Ureter (tissue), 1 donor: ENCODE measurements at places on chromosomes 4 and X. TPM values are rescaled to one million over a fixed set of nuclear protein-coding genes. Genes with fewer than 3 reads are reported as not detected.

PPARGC1A gene
- total RNA-seq, result 13.3 TPM

PCDH10 gene
- 12.1 TPM for total RNA-seq

AWAT1 gene
- not detected for total RNA-seq

GRCh38 chr4:76804096-76804495 is 93.8 kb downstream of the SOWAHB start:
- DNase-seq, result no peak

DNA sequence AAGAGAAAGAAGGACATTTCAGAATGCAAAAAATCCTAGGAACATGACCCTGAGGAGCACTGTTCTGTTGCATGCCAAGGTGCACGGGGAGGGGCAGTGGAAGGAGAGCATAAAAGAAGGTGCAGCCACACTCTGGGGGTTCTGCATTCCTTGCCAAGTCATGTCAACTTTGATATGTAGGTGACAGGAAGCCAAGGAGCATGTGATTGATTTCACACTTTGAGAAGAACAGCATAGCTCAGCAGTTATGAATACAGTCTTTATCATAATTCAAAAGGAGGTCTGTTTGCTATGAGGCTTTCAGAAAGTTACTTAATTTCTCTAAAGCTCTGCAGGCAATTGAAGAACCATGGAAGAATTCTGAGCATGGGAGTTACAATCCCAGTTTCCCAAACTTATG is 50.6 kb downstream of the SCFD2 start:
- no peak for DNase-seq
